ENCODE measurements at places on chromosomes 4 and X.

- DNase-seq: no peak
Observed at GRCh38 chr4:10730590-10730989, 46.0 kb upstream of the CLNK start.

DNA sequence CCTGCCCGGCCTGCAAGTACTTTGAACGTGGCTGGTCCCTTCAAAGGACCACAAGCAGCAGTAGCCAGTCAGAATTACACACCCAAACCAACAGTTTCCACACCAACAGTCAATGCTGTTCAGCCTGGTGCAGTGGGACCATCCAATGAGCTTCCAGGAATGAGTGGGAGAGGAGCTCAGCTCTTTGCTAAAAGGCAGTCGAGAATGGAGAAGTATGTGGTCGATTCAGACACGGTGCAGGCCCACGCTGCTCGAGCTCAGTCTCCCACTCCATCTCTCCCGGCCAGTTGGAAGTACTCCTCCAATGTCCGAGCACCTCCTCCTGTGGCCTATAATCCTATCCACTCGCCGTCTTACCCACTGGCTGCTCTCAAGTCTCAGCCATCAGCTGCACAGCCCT is 104.4 kb upstream of the MYOZ2 start:
- DNase-seq: no peak

DNA sequence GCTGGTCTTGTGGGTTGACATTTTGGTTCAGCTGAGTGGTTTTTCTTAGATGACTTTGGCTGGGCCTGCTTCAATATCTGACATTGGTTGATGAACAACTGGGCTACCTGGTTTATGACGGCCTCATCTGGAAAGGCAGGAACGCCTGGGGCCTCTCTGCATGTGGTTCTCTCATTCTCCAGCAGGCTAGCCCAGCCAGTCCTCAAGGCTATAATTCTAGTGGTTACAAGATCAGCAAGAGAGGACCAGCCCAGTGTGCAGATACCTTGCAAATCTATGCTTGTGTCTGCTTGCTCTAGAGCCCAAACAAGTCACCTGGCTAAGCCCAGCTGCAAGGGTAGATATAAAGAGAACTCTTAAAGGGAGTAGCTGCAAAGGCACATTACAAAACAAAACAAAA is 214.2 kb upstream of the PUDP start:
- DNase-seq: no peak

DNA sequence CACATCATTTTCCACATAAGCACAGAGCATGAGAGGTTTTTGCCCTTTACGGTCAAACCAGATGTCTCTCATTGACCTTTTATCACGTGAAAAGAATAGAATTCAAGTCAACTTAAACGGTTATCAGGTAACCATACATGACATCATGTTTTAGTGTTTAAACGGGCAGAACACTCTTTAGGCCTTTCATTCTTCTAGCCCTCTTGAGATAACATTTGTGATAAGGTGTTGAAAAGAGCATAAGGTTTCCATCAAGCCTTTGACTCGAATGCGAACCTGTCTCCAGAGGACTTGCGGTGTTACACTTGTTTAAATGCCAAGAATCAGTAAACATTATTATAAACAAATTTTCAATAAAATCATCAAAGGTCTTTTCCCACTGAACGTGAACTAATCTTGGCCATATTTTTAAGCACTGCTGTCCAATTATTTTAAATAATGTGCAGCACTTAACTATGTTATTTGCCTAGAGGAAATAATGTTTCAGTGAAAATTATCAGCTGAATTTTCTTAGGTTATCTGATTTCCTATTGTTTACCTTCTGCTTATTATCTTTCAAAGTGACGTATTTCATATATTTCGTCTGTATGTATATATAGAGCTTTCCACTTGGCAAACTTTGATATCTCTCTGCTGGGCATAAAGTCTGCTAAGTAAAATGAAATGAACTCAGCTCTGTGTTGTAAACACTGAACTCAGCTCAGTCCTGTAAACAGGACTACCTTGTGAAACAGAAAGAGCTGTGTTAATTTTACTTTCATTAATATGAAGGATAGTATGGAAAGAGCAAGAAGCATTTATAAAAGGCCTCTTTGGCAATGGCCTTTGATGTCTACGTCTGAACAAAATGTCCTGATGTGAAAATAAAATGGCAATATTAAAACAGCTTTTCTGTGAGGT is 33.3 kb downstream of the TENM3 start:
- no peak for DNase-seq

- no peak for DNase-seq
Observed at GRCh38 chr4:101008503-101008902, 338.8 kb downstream of the PPP3CA start.

- DNase-seq: no peak
Observed at GRCh38 chrX:112536544-112536943, 143.2 kb downstream of the LHFPL1 start.

GRCh38 chr4:146522869-146523205 is 1.1 kb upstream of the SLC10A7 start:
- no peak for DNase-seq

DNA sequence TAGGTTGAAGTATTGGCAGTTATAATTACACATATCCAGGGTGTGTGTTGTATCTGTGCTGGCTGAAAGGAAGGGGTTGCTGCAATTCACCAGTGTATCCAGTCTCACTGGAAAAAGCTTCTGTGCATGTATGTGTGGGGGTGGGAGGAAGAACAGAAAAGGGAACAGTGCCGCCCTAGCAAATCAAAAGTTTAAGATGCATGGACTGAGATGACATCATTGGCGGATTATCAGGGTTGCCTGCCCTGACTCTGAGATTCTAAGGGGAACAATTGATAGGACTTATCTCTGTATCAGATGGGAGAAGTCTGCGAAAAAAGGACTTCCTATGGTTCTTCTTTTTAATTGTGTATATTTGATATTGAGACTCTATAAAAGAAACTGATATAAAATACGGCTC is 3.5 kb downstream of the SLC25A43 start:
- no peak for DNase-seq

GRCh38 chr4:13548059-13548983 is 4.0 kb upstream of the NKX3-2 start:
- no peak for DNase-seq

GRCh38 chr4:4349867-4350266 is 37.0 kb upstream of the NSG1 start:
- no peak for DNase-seq

- no peak for DNase-seq
Observed at GRCh38 chr4:142065086-142065647, 428.8 kb downstream of the IL15 start.

- no peak for DNase-seq
Observed at GRCh38 chr4:131248314-131248713, 1900.8 kb upstream of the PCDH10 start.

GRCh38 chr4:127421437-127421836 is 211.3 kb upstream of the INTU start:
- no peak for DNase-seq

GRCh38 chrX:57929373-57929772 is 19.1 kb upstream of the ZXDA start:
- DNase-seq: no peak

- DNase-seq: no peak
Observed at GRCh38 chrX:106159861-106160282, 8.2 kb upstream of the PWWP3B start.

DNA sequence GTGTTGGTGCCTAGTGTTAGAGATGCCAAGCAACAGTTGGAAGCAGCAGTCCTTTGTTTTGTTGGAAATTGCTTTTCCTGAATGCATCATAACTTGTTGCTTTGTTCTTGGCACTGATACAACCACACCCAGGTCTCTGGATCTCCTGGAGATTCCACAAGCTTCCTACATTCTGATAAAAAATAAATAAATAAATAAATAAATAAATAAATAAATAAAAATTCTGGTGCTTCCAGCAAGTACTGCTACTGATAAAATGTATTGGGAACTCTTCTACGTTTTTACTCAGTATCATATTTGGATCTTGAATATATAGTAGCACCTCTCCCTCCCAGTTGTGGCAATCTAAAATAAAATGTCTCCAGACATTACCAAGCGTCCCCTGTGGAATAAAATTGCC is 62.7 kb upstream of the GRID2 start:
- DNase-seq: no peak

DNA sequence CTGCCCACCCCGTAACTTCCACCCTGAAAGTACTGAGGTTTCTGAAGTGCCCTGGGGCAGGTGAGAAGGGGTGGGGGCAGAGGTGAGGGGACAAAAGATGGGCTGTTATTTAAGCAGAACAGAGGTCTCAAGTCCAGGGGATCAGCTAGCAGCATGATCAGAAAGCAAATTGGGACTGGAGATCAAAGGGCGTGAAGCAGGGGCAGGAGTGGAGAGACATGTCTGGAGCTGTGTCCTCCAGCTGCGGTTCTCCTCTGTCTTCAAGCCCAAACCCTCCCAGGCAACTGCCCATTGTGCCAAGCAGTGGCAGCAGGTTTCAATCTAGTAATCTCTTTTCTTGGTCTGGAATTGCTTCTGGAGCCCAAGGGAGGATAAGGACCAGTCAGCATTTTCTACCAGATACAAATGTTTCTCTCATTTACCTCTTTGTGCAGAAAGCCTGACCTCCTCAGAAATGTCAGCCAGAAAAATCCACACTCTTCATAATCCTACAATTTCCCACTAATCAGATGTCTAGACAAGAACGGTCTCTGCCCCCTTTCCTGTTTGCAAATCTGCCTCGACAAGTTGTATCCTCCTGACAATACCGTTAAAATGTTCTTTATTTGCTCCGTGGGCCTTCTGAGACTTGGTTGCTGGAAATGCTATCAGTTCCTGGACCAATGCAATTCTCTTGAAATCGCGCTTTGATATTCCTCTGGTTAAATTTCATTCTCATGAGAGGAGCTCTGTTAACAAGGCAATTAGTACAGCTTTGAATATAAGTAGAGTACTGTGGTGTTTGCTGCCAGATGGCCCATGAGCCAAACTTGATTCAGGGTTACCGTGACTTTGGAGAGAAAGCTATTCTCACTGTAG is 23.2 kb upstream of the RASL11B start:
- no peak for DNase-seq

- DNase-seq: no peak
Observed at GRCh38 chrX:74450803-74451449, 29.6 kb downstream of the SLC16A2 start.

DNA sequence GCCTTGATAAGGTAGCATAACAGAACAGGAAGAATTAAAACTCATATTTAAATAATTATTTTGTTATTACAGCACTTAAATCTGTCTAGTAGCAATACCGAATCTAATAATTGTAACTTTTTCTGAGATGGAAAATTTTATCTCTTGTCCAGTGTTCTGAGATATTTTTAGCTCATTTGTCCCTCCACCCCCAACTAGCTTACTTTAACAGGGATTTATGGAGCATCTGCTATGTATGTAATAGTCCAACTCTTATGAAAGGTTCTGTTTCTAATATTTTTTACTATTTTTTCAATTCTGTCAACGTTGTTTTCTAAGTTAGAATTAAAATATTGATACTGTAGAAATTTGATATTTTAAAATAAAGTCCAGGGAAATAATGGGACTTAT is 38.2 kb upstream of the NUDT6 start:
- DNase-seq: no peak

- DNase-seq: no peak
Observed at GRCh38 chr4:128782076-128782715, 27.3 kb upstream of the JADE1 start.

- no peak for DNase-seq
Observed at GRCh38 chr4:170687751-170688150, 598.0 kb upstream of the AADAT start.

DNA sequence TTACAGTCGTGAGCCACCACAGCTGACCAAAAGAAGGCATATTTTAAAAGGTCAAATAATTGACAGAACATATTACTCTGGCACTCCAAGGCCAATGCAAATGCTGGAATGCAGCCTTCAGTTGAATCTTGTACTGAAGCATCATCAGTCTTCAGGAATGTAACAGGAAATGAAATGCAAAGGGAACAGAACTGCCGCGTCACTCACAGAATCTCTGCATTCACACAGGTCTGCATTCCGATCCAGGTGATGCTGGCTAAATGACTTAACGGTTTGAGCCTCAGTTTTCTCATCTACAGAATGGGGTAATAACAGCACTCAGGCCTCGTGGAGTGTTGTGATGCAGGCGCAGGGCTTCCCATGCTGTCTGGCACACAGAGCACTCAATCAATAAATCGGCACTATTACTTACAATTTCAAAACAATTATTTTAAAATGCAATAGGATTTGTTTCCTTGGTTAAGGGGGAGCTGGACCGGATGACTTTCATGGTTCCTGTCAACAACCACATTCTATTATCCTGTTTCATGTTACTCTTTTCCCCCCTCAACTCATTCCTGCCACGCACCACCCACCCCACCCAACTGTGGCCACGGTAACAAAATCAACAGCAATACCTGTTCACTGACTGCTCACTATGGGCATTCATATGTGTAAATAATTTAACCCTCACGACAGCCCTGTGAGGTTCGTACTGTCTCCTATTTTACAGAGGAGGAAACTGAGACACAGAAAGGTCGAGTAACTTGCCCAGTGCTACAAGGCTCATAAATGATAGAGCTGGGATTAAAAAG is 32.4 kb downstream of the IGFBP7 start:
- DNase-seq: no peak

GRCh38 chrX:30308263-30309138 is 689 bp downstream of the NR0B1 start:
- DNase-seq: peak; percentile 0

GRCh38 chrX:15848576-15848975 is 6.0 kb downstream of the AP1S2 start:
- no peak for DNase-seq

GRCh38 chr4:48058617-48059530 is 42.3 kb downstream of the NIPAL1 start:
- DNase-seq: no peak

DNA sequence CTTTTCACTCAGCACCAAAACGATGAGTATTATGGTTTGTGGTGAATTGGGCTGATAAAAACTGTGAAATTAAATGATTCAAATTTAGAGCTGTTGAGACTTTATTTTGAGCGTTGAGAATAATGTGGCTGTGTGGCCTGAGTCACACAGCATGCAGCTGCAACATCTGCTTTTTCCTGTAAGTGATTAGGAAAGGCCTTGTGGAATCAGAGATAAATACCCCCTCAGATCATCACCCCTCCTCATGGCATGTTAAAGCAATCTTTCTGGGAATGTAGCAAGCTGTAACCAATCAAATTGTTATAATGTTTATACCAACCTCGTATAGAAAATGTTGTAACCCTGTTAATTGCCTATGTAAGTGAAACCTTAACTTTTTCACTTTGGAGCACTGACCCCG is 90.0 kb upstream of the GRPR start:
- no peak for DNase-seq

- no peak for DNase-seq
Observed at GRCh38 chr4:22504447-22504846, 11.4 kb downstream of the ADGRA3 start.

- DNase-seq: no peak
Observed at GRCh38 chr4:42750091-42750490, 93.2 kb upstream of the ATP8A1 start.

All from stimulated activated CD4-positive, alpha-beta T cell treated with anti-CD3 and anti-CD28 coated beads, Interleukin-2, amount 100 ng/mL, for 48 hours (primary cell).